Gastroesophageal sphincter (tissue), 4 donors: ENCODE measurements at places on chromosomes 5 and 9. TPM values are rescaled to one million over a fixed set of nuclear protein-coding genes. Genes with fewer than 3 reads are reported as not detected.

DNA sequence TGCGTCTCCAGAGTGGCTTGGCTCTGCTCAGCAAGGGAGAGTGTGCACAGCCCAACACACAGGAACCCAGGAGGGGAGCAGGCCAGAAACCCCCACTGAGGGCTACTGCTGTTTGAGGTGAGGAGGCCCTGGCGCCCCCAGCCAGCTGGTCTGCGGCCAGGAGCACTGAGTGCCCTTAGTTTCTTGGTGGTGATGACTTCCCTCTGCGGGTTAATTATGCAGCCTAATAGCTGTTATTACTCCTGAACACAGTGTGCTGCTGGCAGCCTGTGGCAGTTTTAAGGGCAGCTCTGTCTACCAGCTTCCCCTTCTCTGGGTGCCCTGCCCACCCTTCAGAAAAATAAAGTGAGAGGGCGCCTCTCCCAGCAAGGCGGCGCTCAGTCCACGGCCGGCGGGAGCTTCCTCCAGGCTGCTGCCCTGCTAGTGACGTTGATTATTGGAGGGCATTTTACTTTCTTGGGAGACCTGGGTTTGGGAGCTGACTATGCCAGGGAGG is 19.2 kb downstream of the GADD45G start:
- ATAC-seq = peak; percentile 58

DNA sequence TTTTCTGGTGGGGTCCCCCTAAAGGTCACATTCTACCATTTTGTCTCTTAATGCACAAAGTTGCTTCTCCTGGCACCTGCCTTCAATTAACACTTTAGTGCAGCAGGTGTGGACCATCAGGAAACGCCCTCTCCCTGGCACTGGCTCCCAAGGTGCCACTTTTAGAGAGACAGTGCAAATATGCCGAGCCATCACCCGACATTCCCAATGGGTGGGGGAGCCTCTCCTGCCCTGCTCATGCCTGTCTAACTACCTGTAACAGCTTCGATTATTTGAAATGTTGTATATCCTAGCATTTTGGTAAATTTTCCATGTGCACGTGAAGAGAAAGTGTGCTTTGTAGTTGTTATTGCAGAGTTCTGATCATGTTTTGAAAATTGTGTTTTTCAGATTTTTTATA is 13.2 kb upstream of the LRRC14B start:
- ATAC-seq = no peak

GRCh38 chr5:36948041-36948440 is 71.5 kb downstream of the NIPBL start:
- ATAC-seq = no peak

DNA sequence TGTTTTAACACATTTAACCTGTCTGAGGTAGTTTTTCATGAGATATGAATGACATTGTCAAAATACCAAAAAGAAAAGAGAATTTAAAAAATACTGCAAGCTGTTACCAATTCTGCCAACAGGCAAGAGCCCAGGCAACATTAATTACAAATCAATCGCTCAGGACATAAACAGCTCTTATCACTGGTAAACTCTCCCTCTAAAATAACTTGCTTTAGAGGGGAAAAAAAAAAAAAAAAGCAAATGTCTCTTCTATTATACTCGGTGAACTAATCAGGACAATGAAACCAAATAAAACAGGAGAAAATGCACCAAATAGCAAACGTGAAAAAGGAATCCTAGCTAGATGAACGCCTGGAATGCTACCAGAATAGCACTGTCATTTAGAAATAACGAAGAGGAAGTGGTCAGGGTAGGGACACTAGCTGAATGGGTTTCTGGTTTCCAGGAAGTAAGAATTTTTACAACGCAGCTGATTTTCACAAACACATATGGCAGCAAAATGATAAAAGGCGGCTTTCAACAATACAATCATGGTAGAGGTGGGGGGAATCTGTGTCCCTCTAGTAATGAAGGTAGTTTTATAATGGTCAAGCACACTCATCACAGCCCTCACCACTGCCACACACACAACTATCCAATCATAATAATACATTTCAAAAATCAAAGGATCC is 94.9 kb downstream of the DENND1A start:
- ATAC-seq = no peak

GRCh38 chr5:81420039-81420667 is 26.2 kb upstream of the ACOT12 start:
- ATAC-seq = no peak

Gene C5orf52
- total RNA-seq = not detected

Gene WNK2
- 38.9 TPM for total RNA-seq
